ENCODE measurements at places on chromosomes 1 and 21.
A peak's percentile ranks its signal among the peaks of the same experiment; 100 is the strongest.

DNA sequence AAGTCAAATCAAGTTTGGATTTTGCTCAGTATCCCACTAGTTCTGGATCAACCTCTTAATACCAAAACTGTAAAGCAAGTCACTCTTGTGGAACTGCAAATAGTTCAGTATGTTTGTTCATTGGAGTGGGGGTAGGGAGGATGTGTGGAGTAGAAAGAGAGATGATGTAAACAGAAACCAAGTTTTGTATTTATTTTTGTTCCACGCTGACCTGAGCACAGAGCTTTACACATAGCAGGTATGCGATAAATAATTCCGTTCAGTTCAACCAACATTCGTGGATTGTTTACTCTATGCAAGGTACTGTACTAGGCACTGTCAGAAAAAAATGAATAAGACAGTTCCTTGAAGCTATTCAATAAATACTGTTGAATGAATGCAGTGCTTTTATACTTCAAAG is 4.5 kb upstream of the ZNF644 start:
- no peak for DNase-seq

DNA sequence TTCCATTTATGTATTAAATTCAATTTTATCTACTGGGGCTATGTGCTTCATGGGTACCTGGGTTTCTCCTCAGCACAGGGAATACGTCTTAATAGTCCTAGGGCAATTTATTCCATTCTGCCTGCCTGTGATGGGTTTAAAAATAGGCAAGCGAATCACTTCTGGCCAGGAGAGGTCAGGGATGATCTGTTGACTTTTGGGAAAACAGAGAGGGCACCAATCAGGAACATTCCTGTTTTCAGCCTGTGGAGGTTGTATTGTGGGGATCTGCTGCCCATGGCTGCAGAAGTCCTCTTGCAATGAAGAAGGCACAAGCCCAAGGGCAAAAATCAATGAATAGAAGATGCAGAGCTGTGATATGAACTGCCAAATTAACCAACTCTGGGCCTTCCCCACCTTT is 303.1 kb downstream of the CTH start:
- no peak for DNase-seq

GRCh38 chr1:199174336-199174735 is 535.5 kb downstream of the PTPRC start:
- no peak for DNase-seq

- DNase-seq, result no peak
Measured at GRCh38 chr1:108657356-108658080, 3.4 kb downstream of the HENMT1 start.

DNA sequence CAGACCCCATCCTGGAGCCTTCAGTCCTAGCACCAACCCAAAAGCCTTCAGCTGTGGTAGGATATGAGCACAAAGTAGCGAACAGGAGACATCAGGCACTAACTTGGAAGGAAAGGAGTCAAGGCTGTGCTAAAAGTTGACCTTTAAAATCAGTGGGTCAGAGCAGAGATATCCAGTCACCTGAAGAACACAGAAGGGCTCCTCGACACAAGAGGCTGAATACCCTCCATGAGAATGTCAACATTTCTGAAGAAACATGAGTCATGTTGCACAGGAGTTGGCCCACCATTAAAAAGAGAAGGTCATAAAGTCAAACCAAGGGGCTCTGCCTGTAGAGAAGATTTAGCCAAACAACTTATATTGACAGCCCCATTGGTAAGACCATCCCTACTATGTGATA is 172.5 kb downstream of the PLPP3 start:
- DNase-seq, result no peak

DNA sequence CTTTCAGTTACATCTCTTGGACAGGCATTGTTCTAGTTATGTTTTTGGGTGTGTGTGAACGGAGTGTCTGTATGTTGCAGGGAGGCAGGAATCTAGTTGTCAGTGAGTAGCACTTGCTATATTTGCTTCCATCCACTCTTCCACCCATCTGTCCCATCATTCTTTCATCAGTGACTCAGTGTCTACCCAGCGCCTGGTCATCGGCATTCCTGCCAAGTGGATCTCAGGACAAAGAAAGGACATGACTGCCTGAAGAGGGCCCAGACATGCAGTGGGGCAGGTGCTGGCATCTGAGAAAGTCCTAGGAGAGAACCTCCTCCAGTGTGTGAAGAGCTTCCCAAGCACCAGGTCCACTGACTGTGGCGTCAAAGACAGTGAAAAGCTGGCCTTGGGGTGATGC is 27.3 kb upstream of the MAGOH start:
- no peak for DNase-seq

DNA sequence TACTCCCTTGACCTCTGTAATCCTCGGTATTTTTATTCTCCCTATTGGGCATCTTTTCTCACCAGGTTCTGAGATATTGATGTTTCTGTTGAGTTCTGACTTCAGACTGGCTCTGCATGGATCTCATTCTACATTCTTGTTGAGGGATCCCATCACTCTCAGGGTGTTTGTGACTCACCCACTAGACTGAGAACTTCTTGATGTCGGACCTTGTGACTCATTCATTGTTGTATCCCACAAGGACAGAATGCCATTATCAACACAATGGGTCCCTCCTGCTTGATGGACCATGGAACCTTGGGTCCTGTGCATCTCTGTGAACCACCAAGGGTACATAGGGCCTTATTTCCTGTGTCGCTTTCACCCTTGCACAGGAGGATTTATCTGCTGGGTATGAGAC is 174.1 kb downstream of the PBX1 start:
- no peak for DNase-seq

DNA sequence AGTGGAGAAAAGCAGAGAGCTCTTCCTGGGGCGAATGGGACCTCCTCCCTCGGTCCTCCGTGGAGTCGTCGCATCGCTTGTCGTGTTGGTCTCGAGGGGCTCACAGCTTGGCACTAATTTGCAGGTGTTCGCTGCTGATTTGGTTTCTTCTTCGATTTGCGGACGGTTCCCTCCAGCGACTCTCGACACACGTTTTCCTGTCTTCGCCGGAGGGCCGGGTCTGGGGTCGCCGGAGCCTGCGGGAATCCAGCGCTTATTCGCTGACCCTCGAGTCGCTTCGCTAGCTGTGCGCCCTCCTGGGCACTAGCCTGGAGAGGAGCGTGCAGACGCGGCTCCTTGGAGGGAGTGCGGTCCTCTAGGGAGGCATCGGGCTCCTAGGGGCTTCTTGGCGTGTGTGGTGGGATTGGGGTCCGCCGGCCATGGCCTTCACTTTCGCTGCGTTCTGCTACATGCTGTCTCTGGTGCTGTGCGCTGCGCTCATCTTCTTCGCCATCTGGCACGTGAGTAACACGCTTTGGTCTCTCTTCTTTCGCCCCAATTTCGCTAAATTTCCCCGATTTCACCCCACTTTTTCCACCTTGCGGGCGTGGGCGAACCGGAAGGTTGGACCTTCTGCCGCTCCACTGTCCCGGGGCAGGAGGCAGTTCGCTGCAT is 766 bp downstream of the CNIH3 start:
- no peak for DNase-seq

GRCh38 chr1:231800108-231800507 is 173.5 kb downstream of the DISC1 start:
- DNase-seq, result no peak

DNA sequence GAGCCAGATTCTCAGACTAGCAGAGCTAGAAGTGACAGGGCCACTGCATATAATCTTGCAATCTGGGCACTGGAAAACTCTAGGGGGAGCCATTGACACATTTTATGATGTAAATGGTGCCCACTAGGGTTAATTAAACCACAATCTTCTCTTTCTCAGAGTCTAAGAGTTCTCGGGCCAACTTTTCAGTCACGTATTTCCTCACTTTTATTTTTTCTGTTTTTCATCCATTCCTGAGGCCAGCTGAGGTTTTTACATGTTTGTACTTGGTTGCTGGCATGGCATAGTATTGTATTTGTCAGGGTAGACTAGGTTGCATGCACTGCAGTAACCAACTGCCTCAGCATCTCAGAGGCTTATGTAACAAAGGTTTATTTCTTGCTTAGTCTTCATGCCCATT is 138.2 kb downstream of the ZNF326 start:
- peak; percentile 20 for DNase-seq

GRCh38 chr1:172322219-172323061 is 98.0 kb upstream of the C1orf105 start:
- DNase-seq, result no peak

DNA sequence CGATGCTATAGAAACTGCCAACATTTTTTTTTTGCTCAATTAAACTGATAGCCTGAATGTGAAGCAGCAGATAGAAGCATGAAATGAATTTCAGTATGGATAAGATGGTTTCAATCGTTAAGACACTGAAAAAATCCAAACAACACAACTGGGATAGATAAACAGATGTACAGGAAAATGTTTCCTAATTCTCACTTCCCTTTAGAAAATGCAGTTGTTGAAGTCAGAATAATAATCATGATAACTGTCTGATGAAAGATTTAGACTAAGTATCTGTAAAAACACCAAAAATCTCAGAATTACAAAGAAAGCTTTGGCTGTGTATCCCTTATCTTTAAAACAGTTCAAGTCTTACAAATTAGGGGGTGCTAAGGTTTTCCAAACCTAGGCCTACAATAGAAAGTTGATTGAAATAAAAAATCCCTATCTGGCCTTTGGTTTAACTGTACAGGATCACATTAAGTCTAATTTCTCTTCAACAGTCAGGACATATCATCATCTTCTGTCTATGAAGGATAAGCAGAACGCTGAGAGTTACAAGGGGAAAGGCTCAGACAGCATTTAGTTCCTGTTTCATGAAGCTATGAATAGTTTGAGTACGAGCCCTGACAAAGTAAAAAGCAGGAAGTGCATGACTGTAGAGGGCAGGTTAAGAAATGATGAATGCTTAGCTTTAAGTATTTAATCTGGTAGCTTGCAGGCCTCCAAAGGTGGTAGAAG is 203.2 kb downstream of the APP start:
- DNase-seq, result peak; percentile 39

DNA sequence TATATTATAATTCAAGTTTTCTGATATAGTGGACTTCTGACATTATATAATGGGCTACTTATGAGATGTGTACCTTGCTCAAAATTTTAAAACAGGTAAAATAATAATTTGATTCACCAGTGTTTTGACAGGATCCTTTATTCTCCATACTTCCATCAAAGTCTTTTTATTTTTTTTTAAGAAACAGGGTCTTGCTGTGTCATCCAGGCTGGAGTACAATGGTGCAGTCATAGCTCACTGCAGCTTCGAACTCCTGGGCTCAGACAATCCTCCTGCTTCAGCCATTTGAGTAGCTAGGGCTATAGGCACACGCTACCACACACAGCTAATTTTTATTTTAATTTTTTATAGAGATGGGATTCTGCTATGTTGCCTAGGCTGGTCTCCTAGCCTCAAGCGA is 129.4 kb downstream of the NRDC start:
- DNase-seq, result no peak

DNA sequence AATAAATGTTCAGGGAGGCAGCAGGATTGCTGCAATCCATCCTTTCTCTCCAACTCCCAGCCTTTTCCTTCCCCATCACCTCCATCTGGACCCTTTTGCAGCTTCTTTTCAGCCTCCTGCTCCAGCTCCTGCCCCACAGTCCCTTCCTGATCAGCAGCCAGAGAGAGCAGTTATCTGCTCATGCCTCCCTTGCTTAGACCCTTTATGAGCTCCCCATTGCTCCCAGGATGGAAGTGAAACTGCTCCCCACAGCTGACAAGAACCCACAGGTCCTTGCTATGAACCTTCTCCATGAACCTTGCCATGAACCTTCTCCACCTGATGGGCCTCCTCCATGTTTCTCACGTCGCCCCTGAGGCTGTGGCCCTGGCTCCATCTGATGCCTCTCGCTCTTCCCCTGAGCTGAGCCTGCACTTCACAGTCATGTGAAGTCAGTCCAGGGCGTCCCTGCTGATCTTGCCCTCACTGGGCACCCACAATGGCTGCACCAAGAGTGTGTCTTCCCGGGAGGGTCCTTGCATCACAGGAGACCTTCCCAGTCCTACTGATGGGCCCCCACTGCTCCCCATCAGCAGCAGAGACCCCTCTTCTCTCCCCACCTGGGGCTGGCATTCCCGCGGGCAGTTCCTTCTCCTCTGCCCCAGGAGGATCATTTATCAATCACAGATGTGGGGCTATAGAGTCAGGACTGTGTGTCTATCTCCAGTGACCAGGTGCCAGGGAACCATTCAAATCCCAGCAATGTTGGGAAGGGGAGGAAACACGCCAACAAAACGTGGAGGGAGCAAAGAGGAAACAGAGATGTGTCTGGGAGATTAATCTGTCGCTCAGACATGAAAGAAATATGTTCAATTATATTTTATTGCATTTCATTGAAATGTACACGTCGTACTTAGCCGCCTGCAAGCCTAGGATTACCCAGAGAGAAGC is 73.1 kb downstream of the MATN1 start:
- no peak for DNase-seq

- DNase-seq, result no peak
Measured at GRCh38 chr1:3688356-3689137, 36.2 kb downstream of the TP73 start.

DNA sequence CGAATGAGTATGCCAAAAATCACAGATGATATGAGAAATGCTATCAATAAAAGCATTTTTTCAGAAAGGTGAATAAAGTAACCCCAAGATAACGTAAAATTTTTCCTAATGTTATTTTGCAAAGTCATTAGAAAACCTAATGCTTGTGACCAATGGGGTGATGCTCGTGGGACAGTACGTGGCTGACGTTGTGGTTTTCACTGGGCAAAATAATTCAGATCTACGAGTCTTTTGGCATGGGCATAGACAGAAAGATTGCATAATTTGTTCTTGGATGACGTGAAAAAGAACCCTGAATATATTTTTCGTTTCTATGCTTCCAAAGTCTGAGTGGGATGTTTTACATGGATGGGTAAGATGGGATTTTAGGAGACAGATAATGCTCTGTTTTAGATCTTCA is 71.0 kb downstream of the PBX1 start:
- DNase-seq, result no peak

- DNase-seq, result no peak
Measured at GRCh38 chr1:36268981-36269380, 37.2 kb upstream of the SH3D21 start.

DNA sequence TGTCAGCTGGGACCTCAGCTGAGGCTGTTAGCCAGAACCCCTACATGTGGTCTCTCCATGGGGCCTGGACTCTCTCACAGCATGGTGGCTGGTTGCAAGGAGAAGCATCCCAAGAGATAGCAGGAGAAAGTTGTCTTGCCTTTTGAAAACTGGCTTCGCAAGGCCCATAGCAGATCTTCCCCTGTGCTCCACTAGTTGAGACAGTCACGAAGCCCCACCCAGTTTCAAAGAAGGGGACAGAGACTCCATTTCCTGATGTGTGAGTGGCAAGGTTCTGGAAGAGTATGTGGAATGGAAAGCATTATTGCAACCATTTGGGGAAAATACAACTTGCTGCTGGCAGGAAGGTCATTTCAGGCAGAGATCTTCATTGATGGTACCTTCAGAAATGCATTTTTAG is 7.5 kb upstream of the CSRP1 start:
- DNase-seq, result no peak
